ENCODE measurements at places on chromosomes 11 and 22.

GRCh38 chr22:29342577-29343312 is 27.2 kb upstream of the RASL10A start:
- DNase-seq, result no peak

- no peak for DNase-seq
Observed at GRCh38 chr11:34154059-34154875, 48.8 kb downstream of the NAT10 start.

DNA sequence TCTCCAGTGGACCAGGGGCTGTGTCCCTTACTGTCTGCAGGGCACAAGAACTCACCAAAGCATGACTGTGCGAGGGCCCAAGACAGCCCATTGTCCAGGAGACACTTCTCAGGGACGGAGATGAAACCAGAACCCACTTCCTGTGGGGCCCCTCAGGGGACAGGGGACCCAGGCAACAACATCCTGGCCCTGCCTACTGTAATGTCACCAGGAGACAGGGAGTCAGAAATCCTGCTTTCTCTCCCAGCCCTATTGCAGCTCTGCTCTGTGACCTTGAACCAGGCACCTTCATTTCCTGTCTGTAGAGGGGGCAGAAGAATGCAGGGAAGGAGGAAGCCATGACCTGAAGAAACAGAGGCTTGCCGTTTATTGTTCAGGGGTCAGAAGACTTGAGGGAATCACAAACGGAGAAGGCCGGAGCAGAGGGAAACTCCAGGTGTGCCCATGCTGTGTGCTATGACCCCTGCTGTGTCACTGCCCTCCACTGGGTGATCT is 98.0 kb downstream of the NAT10 start:
- no peak for DNase-seq

DNA sequence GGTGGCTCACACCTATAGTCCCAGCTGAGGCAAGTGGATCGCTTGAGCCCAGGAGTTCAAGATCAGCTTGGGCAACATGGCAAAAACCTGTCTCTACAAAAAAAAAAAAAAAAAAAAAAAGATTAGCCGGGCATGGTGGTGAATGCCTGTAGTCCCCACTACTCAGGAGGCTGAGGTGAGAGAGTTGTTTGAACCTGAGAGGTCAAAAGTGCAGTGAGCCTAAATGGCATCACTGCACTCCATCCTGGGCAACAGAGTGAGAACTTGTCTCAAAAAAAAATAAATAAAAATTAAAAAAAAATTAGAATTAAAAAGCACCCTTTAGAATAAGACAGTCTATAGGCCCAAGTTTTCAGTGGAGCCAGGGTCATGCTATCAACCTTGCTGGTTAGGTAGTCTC is 95.5 kb downstream of the PDHX start:
- DNase-seq, result no peak

- DNase-seq, result no peak
Observed at GRCh38 chr11:57432149-57432561, 5.2 kb upstream of the SLC43A3 start.

GRCh38 chr11:60095477-60096120 is 7.1 kb downstream of the MS4A2 start:
- DNase-seq, result no peak

DNA sequence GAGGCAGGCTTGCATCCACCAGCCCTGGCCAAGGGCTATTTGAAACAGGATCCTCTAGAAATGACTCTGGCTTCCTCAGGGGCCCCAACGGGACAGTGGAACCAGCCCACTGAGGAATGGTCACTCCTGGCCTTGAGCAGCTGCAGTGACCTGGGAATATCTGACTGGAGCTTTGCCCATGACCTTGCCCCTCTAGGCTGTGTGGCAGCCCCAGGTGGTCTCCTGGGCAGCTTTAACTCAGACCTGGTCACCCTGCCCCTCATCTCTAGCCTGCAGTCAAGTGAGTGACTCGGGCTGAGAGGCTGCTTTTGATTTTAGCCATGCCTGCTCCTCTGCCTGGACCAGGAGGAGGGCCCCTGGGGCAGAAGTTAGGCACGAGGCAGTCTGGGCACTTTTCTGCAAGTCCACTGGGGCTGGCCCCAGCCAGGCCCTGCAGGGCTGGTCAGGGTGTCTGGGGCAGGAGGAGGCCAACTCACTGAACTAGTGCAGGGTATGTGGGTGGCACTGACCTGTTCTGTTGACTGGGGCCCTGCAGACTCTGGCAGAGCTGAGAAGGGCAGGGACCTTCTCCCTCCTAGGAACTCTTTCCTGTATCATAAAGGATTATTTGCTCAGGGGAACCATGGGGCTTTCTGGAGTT is 13.3 kb downstream of the IL10RA start:
- DNase-seq, result no peak

- DNase-seq, result no peak
Observed at GRCh38 chr11:17385492-17385891, 3.0 kb downstream of the KCNJ11 start.

DNA sequence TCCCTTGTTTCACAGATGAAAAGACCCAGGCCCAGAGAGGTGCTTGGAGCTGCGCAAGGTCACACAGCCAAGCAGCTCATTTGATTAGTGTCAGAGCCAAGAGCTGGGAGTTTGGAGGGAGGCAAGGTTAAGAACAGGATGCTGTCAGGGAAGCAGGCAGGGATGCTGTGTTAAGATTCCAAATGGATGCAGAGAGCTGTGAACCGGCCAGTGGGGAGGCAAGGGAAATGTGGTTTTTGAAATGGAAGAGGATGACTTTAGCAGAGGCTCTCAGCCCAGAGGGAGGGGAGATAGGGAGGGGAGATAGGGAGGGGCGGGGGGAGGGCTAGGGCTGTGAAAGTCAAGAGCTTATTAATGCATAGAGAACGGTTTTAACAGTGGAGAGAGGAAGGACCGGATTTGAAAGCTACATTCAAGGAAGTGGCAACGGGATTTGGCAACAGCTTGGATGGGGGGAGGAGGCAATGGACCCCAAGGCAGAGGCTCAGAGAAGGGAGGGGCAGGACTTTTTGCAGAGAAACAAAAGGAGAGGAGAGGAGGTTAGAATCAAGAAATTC is 13.0 kb downstream of the RTN4RL2 start:
- no peak for DNase-seq

DNA sequence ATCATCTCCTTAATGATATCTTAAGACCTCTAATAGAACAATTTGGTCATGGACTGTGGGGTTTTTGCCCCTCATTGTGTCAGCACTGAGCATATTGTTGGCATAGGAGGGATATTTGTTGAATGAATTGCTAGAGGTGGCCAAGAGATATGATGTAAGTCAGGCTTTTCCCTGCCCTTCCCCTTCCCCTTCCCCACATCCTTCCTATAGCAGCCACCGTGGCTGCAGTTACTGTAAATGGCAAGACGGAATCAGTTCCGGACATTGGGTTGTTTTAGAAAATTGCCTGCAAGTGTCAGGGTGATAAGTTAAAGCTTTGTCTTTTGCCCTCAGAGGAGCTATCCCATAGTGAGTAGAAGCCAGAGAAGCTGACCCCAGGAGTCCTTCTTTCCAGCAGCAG is 23.0 kb downstream of the LIMK2 start:
- no peak for DNase-seq

DNA sequence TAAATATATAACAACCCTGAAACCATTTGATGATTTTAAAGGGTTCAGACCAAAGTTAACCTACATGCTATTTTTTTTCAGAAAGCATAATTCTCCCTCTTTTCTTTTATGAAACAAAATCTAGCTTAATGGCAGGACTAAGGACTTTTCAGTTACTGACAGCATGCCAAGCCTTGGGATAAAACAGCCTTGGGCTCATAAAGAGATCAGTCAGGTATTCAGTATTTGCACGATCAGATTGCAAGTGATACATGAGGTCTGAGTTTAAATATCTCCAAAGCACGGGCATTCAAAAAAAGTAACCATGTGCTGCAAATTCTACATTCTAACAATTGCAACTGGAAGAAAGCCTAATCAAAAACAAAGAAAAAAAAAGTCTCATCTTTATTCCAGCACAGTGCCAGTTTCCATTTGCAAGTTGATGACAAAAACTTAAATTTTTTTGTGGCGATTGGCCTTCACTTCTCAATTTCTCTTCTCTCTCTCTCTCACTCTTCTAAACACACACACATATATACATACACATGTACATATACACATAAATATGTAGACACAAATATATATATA is 60.1 kb downstream of the CTSC start:
- no peak for DNase-seq

Measured in DMS79 treated with DMSO at 0.1 percent for 48 hours (cell line).